NCI-H1417 treated with DMSO at 0.1 percent for 48 hours (cell line): ENCODE measurements at places on chromosomes 4 and X.

GRCh38 chr4:168631241-168632162, 134.7 kb downstream of the PALLD start:
- DNase-seq = no peak

DNA sequence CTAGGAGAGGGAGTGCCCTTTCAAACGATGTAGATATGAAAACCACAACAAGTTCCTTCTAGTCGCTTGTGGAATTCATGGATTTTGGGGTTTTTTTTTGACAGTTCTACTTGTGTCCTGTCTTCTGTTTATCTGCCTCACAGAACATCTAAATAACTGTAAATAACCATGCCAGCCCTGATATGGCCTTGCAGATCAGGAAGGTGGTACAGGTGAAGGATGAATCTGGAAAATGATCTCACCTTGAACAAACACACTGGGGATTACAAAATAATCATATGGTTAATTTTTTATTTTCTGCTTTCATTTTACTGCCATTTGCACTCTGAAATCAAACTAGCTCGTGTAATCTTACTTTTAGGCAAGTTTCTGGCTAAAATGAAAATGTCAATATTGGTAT, 37.2 kb downstream of the GPR82 start:
- no peak for DNase-seq

DNA sequence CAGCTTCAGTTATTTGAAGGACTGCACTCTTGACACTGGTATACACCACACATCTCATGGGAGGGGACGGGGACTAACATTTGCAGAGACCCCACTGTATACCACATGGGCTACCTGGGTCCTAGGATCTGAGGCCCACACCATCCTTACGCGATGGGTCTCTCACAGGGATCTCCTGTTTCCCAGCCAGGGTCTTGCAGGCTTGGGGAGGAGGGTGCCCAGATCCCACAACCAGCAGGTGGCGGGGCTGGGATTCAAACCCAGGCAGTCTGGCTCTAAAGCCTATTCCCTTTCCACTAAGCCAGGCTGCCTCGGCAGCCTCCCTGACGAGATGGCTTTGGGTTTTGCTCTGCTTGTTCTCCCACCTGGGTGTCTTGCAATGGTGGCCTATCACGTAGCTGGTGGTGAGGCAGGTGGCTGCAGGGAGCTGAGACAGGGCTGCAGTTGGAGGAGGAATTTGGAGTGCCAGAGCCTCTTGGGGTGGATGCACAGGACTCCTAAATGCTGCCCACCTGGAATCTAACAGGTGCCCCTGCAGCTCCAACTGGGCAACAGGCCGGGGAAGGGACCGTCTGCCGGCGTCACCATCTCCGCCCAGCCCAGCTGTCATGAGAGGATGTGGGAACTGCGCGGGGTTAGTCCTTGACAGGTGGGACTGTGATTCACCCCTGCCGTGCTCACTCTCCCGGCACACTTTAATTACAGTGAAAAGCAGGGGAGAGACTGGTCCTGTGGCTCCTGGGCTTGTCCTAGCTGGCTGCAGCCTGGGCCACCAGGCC, 110.7 kb downstream of the PSAPL1 start:
- DNase-seq = peak; percentile 94

DNA sequence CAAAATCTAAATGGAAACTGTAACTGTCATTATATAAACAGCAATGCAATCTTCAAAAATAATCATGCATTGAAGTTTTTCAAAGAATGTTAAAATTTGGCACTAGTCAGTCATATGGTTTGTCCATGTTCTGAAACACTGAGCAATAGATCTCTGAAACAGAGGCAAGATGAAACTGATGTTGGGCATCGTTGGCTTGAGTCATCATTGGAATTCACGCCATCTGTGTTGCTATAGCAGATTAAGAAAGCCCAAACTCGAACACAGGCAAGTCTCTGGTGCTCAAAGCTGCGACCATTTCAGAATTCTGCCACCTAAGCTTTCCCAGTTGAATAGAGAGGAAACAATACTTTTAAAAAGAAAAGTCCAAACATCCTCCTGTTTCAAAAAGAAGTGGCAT, 114.1 kb upstream of the PPARGC1A start:
- no peak for DNase-seq

DNA sequence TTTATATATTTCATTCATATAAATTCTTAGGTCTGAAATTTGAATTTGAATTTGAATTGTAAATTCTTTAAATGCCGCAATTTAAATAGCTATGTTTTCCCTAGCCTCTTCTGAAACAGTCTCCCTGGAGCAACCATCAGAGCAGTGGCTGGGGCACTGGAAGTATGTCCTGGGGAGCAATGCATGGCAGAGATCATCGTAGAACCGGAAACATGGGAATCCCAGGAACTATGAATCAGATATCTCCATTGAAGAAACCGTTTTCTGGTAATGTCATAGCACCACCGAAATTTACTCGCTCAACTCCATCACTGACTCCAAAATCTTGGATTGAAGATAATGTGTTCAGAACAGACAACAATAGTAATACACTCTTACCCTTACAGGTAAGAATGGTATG, 4.9 kb downstream of the CPEB2 start:
- no peak for DNase-seq

DNA sequence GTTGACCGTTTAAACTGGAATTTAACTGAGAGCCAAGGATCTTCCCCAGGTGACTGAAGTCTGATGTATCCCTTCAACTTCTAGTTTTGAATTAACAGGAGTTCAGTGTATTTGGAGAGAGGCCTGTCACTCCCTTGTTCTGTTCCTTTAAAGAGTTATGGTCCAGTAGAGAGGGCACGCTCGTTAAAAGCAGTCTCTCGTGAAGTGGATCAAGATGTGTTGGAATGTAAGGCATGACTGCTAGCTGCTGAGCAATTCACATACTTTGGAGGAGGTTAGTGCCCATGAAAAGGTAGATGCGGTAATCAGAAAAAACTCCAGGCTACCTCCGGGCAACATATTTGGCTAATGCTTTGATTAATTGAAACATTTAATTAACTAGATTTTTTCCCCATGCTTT, 65.7 kb downstream of the SHROOM2 start:
- no peak for DNase-seq

- DNase-seq = no peak
Observed at GRCh38 chr4:61590881-61591280, 390.8 kb downstream of the ADGRL3 start.

- DNase-seq = no peak
Observed at GRCh38 chr4:2220016-2220630, 21.8 kb downstream of the HAUS3 start.

DNA sequence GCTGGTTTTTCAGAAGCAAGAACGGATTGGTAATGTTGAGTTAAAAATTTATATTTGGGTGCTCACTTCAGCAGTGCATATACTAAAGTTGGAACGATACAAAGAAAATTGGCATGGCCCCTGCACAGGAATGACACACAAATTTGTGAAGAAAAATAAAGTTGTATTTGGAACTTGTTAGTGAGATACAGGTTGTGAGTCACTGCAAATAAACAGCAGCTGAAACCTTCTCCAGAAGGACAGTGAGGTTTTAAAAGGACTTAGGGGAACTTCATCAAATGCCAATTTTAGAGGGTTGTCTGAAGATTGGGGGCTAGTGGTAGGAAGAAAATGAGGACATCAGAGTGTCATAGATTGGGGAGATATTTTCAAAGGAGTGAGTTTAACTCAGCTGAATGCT, 79.7 kb upstream of the ELOVL6 start:
- no peak for DNase-seq

DNA sequence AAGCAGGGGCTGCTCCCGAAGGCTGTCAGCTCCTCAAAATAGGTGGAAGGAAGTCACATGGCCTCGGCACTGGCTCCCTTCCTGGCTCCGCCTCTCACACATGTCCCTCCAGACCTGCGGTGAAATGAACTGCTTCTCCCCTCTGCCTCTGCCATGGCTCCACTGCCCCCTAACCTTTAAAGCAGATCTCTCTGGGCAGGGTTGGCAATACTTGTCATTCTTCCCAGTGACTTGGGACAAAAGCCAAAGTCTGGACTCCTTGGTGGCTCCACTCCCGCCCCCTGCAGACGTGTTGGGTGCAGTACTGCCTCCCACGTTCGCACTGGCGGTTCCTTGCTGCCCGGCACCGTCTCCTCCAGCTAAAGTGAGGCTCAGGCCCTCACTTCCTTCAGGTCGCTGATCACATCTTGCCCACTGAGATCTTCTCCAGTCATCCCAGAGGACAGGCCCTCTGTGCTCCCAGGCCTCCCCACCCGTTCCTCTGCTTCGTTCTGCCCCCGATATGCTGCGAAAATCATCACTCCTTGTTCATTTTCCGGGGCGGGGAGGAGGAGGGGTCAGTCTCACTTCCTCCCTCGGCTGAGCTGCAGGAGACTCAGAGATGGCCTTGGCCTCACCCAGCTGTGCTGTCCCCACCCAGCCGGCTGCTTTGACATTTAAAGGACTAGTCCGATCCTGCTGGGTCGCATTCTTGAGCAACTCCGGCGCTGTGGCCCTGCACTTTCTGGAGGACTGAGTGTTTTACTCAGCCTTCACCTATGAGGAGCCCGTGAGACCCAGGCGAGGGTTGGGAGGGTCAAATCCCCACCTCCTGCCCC, 97.4 kb downstream of the PHKA2 start:
- peak; percentile 10 for DNase-seq

DNA sequence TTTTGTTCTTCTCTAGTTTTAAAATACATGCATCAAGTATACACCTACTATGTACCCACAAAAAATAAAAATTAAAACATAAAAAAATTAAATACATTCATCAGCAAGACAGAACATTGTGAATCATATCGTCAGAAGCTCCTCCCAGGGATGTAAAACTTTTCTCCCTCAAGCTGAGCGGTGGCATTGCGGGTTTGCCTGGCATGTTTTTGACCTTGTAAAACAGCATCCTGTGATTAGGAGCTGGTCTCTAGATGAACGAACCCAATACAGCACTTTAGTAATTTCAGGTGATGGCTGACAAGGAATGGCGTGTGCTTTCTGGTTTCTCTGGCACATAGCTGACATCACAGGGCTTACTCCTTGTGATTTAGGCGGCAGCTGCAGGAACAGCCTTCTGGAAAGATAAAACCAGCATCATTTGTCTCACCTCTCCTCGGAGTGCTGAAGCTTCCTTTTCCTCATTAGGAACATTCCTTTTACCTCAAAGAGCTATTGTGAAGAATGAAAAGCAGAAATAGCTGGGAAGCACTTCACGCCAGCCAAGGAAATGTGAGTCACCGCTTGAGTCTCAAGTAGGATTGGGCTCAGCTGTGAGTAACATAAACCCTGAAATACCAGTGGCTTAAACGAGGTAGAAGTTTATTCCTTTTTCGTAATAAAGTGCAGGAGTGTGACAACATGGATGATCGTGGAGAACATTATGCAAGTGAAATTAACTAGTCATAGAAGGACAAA, 44.3 kb downstream of the NYX start:
- DNase-seq = no peak

GRCh38 chrX:17553469-17553868, 178.5 kb downstream of the NHS start:
- DNase-seq = no peak
